ENCODE measurements at places on chromosomes 12 and 14.

DNA sequence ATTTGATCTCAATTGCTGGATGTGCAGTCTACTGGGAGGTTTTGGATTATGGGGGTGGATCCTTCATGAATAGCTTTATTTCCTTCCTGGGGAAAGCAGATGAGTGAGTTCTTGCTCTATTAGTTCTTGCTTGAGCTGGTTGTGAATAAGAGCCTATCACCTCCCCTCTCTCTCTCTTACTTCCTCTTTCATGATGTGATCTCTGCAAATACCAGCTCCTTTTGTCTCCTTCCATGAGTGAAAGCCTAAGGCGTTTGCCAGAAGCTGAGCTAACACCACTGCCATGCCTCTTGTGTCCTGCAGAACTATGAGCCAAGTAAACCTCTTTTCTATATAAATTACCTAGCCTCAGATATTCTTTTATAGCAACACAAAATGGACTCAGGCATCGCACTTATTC, 302.7 kb downstream of the CCER1 start:
- DNase-seq, result no peak

DNA sequence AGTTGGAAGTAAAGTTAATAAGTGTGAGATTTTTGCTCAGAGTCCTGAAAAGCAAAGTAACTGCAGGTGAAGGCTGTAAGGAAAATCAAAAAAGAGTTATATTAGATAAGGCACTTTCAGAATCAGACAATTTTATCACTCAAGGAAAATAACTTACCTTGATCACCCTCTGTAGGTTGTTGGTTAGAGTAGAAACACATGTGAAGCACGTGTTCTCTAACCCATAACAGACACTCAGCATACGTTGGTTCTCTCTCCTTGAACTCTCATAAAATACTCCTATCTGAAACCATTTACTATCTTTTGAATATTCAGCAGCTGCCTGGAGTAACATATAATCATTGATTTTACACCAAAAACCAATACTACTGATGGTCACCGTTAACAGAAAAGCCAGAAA, 335.5 kb downstream of the KCNH5 start:
- no peak for DNase-seq

DNA sequence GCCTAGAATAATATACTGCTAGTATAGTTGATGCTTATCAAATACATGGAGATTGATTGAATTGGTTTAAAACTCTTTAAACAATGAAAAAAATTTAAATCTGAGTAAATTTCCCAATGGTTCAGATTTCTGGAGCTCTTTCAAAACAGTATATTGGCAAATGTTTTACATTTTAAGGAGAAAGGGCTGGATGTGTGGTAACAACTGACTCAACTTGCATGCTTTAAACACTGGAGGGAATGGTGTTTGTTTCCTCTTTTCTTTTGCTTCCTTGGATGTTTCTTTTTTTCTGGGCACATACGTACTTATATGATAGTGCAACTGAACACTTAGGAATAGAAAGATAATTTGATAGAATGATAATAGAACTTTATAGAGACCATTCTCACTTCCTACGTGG, 73.8 kb upstream of the RFX4 start:
- no peak for DNase-seq

GRCh38 chr12:54983536-54984101, 943 bp downstream of the TESPA1 start:
- peak; percentile 42 for DNase-seq

- no peak for DNase-seq
These were observed 40.3 kb upstream of the NUAK1 start for GRCh38 chr12:106179086-106179485.

- no peak for DNase-seq
These were observed 322.4 kb downstream of the BCL11B start for GRCh38 chr14:98949481-98950135.

- no peak for DNase-seq
These were observed 240.3 kb upstream of the PELI2 start for GRCh38 chr14:55877942-55878341.

GRCh38 chr14:104129556-104129955, 8.8 kb upstream of the KIF26A start:
- no peak for DNase-seq

DNA sequence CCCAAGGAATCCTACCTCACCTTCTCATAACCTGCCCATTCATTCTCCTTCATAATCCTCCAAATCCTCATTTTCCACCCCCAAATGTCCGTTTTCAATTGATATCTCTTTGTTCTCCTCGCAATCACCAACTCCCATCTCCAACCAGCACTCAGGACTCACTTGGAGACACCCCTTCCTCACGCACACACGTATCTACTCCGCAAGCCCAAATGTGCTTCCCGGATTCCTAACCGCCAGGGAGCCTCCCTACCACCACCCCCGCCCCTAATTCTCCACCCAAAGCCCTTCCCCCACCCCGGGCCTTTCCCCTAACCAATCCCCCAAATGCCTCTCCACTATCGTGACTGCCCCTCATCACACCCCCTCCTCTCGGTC, 304 bp downstream of the KCTD10 start:
- no peak for DNase-seq

DNA sequence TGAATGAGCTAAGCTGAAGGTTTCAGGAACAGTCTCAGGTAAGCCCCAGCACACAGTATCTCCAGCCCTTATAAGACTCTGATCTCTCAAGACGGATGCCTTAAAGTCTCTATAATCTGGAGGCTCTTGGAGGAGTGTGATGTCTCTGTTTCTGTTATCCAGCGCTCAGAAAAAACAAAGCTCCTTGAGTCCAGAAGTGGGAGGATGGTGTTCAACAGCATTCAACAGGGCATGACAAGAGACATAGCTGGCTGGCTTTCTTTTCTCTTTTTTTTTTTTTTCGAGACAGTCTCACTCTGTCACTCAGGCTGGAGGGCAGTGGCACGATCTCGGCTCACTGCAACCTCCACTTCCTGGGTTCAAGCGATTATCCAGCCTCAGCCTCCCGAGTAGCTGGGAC, 31.6 kb upstream of the TESC start:
- no peak for DNase-seq

GRCh38 chr12:51196547-51196946, 21.3 kb downstream of the POU6F1 start:
- DNase-seq, result no peak

- DNase-seq, result no peak
These were observed 93.2 kb downstream of the PLCZ1 start for GRCh38 chr12:18644564-18644963.

GRCh38 chr12:96824074-96824837, 82.8 kb upstream of the NEDD1 start:
- DNase-seq, result no peak

GRCh38 chr14:27958757-27959156, 807.8 kb upstream of the FOXG1 start:
- DNase-seq, result no peak

- DNase-seq, result peak; percentile 98
These were observed at the start of gene DCAF5 for GRCh38 chr14:69152902-69153151. Gene DCAF5 (minus strand): TSS chr14:69153119. CDS start chr14:69152978, 141 bp downstream.

GRCh38 chr14:71529848-71530247, 402.4 kb upstream of the RGS6 start:
- DNase-seq, result no peak

- no peak for DNase-seq
These were observed 172.7 kb downstream of the FOXA1 start for GRCh38 chr14:37422319-37422718.

DNA sequence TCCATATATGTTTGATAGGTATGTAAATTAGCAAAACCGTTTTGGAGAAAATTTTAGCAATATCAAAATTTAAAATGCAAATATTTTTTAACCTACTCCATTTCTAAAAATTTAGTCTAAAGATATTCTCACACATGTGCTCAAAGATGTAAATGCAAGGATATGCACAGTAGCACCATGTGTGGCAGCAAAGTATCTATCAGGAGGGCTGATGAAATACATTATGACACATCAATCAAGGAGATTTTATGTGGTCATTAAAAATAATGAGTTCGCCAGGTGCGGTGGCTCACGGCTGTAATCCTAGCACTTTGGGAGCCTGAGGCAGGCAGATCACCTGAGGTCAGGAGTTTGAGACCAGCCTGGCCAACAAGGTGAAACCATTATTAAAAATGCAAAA, 8.0 kb upstream of the C1R start:
- DNase-seq, result peak; percentile 89

DNA sequence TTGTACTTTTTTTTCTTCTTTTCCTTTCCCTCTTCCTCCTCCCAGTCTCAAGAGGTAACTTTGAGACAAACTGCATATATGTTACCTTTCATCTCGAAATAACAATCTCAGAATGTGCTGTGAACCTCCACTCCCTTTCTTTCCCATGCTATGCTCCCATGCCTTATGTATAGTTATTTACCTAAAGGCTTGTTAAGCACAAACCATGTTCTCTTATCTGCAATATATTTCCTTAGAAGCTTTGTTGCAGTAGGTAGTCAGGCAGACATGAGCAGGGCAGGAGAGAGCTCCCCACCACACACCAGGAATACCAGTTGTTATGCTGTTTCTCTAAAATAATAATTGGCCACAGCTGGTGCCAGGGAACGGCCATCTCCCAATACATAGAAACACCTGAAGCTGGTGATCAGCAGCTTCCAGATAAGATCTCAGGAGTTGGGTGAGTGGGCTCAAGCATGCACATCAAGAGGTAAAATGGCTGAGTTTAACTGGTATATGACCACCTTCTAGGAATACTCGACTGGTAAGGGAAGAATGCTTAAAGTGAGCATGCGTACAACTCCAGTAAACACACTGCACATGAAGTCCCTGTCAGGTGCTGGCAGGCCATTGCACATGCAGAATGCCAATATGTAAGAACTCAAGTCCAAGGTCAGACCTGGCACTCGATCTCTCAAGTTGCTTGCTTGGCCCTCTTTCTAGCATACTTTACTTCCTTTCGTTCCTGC, 14.8 kb upstream of the DHRS2 start:
- DNase-seq, result no peak

GRCh38 chr12:13505224-13505623, 308.7 kb downstream of the EMP1 start:
- no peak for DNase-seq

DNA sequence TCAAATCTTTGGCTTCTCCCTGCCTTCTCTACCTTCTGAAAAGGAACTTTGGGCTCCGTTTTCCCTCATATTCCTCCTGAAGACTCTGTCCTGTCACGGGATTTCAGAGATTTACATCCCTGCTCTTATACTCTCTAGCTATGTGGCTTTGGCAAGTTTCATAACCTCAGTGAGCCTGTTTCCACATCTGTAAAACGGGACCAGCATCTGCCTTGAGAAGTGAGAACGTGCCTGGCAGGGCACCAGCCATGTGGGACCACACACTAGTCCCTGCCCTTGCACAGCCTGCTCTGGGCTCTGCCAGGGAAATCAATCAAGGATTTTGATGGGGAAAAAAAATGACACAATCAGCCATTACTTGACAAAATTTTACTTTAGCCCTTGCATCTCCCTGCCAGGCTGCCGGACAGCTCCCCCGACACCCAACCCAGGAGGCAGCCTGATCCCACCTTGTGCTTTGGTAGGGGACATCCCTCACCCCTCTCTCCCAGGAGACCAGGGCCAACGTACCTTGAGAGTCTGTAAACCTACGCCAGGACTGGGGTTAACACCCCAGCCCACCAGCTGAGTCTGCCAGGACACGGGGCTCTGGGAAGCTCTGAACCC, 8.5 kb downstream of the PHETA1 start:
- no peak for DNase-seq

DNA sequence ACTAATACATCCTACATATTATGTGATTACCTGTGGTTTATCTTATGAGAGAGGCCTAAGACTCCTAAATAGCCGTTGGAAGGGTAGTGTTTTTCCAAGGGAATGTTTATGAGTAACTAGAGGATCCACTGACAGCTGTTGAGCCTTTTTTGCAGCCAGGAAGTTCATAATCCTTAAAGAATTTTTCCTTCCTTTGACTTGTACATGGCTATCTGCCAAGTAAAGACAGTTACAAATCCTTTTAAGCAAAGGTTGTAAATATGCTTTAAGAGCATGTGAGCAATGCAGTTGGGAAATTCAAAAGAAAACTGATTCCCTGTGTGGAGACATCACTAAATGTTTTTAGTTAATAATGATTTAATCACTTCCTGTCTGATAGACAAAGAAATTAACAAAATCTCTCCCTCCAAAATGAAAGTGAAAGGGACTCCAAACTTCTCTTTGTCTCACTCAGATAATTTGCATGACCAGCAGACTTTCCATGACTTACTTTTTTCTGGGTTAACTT, 333.8 kb downstream of the PDZRN4 start:
- peak; percentile 65 for DNase-seq

DNA sequence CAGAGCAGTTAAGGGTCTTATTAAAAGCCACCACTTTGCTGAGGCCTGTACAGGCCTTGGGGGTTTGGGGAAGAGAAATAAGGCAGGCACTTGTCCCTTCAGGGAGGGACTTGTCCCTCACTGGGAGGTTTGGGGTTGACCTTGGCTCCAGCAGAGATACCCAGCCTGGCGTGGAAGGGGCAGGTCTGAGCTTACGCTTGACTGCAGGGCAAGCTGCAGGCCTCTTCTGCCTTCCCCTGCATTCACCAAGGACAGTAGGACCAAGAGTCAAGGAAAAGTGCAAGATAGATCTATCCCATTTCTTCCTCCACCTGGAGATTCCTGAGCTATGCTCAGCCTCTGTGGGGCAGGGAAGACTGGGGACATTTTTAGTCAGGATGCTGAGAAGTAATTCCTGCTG, 154.3 kb downstream of the SMOC1 start:
- DNase-seq, result no peak

DNA sequence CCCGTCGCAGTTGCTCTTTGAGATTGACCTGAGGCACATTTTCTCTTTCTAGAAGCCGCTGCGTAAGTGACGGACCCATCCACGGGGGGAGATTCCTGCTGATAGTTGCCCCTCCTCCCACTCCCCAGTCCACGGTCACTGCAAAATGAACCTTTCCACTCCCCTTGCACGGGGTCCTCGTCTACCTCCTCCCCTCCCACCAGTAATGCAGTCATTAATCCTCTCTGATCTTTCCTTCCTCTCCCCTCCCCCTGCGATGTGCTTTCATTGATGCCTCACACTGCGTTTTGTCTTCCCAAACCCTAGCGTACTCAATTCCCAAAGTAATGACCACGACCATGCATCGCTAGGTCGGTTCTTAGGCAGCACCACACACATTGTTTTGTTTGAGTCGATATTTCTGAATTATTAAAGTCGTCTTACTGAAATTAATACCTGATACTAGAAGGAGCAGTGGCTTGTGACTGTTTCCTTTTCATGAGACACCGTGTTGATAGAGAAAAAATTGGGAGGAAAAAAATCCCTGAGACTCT, 857 bp downstream of the ETNK1 start:
- peak; percentile 60 for DNase-seq

- DNase-seq, result no peak
These were observed 1128.3 kb upstream of the FLRT2 start for GRCh38 chr14:84401631-84402030.

- no peak for DNase-seq
These were observed 57.9 kb downstream of the TMTC3 start for GRCh38 chr12:88200029-88200428.

GRCh38 chr12:12115514-12115913, 44.8 kb downstream of the BCL2L14 start:
- no peak for DNase-seq

GRCh38 chr12:122659579-122659978, 43.6 kb downstream of the HCAR2 start:
- DNase-seq, result no peak

DNA sequence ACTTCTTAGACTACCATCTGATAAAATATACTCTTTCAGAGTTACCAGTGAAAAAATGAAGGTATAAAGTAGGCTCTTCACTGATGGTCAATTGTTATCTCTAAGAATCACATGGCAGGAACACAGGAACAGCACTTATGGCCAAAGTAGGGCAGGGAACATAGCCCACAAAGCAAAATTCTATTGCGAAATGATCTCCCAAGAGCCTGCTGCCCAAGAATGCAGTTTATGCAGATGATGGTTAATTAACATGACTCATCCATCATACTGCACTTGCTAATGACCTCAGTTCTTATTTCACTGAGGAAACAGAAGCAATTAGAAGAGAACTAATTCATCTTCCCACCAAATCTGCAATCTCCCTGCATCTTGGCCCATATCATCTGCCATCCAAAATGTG, 133.8 kb downstream of the SLC2A13 start:
- DNase-seq, result no peak
